Osteocyte (in vitro differentiated cells): ENCODE measurements at places on chromosomes 1 and 21. TPM values are rescaled to one million over a fixed set of nuclear protein-coding genes. Genes with fewer than 3 reads are reported as not detected.

COL18A1 gene
- 515 and 555 TPM in 2 replicates for total RNA-seq

DNA sequence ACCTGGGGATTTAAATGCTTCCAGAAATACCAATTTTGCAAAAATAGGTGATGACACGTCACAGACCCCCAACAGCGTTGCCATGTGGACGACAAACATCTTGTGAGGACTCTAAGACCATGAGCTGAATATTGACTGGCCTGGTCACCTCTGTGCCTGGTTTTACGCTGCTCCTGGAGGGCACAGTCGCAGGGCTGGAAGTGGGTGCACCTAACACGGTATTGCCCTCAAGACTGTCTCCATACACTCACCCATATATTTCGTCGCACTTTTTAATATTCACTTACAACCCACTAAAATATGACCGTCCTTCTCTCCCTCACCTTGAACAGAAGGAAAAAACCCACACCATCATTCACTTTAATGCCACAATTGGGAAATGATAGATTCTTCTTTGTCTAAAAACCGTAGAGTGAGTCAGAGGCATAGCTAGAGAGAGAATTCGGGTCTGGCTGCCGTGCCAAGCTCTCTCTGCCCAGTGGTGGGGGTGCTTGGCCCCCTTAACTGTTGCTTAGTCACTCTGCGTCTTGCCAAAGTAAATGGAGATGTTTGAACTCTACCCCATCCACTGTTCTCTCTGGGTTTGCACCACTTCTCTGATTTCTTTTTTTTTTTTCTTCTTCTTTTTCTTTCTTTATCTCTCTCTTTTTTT, 40.8 kb upstream of the UTS2 start:
- DNase-seq: no peak

CRTC2 gene
- total RNA-seq: 29.4 and 41.9 TPM in 2 replicates

GRCh38 chr21:42056996-42057689, 14.0 kb upstream of the UMODL1 start:
- no peak for DNase-seq

GRCh38 chr1:67005068-67005467, 48.9 kb downstream of the SLC35D1 start:
- no peak for DNase-seq

DNA sequence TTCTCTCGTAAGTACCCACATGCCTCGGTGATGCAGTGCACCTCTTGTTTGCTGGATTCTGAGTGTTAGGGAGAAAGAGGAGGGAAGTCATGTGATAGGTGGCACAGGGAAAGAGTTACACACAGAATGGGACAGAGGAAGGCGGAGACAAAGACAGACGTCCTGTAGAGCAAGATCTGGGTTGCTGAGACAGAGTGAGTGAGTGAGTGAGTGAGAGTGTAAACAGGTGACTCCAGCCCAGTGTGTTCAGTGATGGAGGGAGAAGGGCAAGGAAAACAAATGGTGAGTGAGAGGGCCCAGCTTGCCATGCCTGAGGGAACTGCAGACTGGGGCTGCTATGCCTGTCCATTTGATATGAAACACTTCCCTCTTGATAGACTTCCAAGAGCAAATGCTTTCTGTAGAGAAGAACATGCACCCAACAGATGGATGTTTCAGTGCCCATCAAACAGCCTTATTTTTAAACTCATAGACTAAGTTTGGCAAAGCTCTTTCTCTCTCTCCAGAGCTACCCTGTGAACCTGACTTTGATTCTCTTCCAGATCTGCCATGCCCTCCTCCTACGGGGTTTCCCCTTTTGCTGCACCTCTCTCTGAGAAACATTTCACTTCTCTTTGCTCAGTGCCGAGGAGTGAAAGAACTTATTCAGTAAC, 209.9 kb upstream of the COA6 start:
- DNase-seq: no peak

GRCh38 chr1:217066794-217067193, 343.6 kb upstream of the ESRRG start:
- DNase-seq: no peak

- DNase-seq: no peak
Measured at GRCh38 chr1:231841616-231842344, 215.2 kb downstream of the DISC1 start.

- DNase-seq: no peak
Measured at GRCh38 chr1:78334114-78334513, 156.7 kb upstream of the PTGFR start.

DNA sequence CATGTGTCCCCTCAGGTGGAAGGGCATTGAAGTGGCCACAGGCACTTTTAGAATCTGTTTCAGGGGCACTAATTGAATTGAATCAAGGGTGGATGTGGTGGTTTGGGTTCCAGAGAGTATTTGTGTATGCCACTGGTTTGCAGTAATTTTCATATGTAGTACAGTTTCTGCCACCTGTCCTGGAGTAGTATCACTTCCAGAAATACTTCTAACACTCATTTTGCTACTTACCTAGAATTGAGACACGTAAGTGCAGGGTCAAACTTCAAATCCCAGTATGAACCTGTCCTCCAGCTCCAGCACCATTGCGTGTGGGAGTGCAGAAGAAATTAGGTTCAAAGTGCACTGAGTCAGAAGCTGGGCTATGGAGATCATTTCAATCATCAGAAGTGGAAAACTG, 26.8 kb downstream of the RSPH1 start:
- DNase-seq: no peak

- DNase-seq: no peak
Measured at GRCh38 chr1:219271818-219272535, 98.3 kb downstream of the LYPLAL1 start.

- DNase-seq: no peak
Measured at GRCh38 chr1:29128739-29129138, 5.0 kb upstream of the TMEM200B start.

- no peak for DNase-seq
Measured at GRCh38 chr1:116258668-116259419, 114.2 kb upstream of the ATP1A1 start.

DNA sequence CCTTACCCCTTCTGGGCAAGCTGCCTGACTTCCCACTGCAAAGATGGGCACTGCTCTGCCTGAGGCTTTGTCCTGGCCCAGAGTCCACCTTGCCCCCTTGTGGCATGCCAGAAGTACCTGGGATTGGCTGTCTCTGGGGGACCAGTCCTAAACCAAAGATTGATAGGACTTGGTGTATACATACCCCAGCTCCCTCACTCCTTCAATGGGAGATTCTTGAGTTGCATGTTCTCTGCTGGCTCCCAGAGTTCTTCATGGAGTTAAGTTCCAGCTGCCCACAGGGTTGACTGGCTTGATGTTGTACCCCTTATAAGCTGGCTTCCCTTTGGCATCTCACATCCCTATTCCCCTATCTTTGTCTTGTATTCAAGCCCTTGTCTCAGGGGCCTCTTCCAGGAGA, 244.8 kb downstream of the GRIK3 start:
- DNase-seq: no peak

DNA sequence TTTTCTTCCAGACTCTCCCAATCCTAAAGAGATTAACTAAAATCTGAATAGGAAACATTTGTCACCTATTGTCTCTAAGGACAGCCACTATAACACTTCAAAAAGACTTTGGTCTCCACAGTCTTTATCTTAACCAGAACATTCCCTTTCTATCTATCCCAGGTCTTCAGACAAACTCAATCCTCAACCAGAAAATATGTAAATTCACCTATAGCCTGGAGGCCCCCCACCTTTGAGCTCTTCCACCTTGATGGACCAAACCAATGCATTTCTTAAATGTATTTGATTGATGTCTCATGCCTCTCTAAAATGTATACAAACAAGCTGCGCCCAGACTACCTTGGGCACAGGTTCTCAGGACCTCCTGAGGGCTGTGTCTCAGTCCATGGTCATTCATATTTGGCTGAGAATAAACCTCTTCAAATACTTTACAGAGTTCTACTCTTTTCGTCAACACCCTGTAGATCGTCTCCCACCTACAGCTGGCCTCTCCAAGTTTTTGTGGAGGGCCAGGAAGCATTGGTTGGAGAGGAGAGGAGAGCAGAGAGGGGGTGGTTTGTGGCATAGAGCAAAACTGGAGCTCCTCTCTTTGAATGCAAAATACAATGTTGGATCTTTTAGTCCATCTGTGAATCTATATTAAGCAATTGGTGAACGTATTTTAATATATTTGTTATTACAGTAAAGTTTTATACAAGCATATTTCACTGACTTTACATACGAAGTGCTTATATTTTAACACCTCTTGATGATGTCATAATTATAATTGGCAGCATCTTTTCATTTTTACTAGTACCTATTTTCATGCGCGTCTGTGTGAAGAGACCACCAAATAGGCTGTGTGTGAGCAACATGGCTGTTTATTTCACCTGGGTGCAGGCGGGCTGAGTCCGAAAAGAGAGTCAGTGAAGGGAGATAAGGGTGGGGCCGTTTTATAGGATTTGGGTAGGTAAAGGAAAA, 230.7 kb upstream of the DUSP10 start:
- DNase-seq: no peak

ADAMTS5 gene
- 62.8 and 65.0 TPM in 2 replicates for total RNA-seq

SHISAL2A gene
- total RNA-seq: not detected in 2 replicates

DNA sequence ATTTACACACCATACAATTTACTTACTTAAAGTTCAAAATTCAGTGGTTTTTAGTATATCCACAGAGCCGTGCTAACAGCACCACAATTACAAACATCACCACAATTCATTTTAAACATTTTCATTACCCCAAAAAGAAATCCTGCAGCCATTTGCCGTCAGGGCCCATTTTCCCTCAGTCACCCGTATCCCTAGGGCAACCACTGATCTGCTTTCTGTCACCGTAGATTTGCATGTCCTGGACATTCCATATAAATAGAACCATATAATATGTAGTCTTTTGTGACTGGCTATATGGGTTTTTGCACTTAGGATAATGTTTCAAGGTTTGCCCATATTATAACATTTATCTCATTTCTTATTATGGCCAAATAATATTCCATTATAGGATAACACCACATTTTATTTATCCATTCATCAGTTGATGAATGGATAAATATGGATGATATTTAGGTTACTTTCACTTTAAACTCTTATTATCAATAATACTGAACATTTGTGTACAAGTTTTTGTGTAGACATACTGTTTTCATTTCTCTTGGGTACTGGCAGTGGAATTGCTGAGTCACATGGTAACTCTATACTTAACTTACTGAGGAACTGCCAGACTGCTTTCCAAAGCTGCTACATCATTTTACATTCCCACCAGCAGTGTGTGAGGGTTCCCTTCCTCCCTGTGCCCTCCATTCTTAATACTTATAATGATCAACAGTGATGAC, 68.9 kb downstream of the ST3GAL3 start:
- no peak for DNase-seq

DNA sequence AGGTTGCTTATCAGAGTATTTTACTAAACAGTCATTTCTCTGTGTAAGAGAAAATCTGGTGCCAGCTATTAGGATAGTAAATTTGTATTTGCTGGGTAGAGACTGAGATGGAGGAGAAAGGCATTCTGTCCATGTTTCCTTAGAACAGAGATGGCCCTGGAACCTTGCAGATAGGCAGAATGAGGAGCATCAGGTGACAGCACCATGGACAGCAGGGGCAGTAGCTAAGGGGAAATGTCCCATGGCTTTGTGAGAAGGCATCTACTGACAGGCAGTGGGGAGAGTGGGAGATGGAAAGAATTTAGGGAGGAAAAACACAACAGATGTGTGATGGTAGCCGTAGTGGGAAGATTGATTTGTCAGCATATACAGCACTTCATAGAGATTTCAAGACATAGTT, 105.0 kb downstream of the PRRX1 start:
- no peak for DNase-seq

UBIAD1 gene
- total RNA-seq: 19.0 and 21.2 TPM in 2 replicates

DNA sequence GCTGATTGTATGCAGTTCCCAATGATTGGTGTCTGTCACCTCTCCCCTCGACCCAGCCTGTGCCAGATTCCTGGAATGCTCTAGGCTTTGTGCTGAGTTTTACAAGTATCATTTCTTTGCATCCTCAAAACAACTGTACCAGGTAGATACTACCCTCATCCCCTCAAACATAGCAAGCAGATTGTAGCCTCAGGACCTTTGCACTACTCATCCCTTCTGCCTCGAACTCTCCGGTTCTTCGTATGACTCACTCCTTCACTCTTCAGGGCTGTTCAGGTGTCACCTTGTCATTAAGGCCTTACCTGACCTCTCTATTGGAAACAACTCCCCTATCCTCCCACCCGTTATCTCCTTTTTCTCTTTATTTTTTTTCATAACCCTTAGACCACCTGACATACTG, 8.0 kb downstream of the KCNC4 start:
- DNase-seq: no peak

DNA sequence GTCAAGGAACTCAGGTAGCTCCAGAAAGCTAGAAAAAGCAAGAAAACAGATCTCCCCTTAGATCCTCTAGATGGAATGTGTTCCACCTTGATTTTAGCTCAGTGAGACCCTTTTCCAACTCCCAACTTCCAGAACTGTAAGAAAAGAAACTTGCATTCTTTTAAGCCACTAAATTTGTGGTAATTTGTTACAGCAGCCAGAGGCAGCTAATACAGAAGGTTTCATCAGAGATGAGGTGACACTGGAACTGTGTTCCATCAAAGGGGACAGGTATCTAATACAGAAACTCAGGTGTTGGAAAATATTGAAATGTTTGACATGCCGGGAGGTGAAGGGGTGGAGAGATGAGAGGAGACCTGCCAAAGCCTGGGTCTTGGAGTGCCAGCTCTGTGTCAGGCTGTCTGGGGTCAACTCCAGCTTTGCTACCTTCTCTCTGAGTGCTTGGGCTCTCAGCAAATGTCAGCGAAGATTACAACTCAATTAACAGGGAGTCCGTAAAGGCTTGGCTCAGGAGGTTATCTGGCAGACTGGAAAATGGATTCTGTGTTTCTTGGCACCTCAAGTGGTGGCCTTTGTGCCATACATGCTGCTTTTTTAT, 71.3 kb downstream of the PLPP3 start:
- no peak for DNase-seq

- no peak for DNase-seq
Measured at GRCh38 chr1:2982615-2983318, 38.5 kb upstream of the ACTRT2 start.

GRCh38 chr1:229272164-229273158, 1.6 kb downstream of the RAB4A start:
- no peak for DNase-seq
